ENCODE measurements at places on chromosomes 7 and 10.

- DNase-seq, result peak; percentile 76
Observed at GRCh38 chr10:63547628-63548360, 26.6 kb downstream of the REEP3 start.

DNA sequence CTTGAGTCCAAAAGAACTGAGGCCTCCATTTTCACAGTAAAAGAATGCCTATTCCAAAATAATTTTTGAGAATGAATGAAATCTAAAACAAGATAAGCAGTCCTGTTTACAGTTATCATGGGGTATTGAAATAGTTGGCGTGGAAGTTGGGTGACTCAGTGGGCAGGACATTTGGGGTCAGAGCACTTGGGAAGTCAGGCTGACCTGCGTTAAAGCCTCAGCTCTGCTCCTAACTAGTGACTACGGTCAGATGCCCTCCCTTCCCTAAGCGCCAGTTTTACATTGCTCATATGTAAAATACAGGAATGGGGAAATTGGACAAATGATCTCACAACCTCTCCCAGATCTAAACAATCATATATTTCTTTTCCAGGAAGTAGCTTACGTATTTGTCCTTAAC lies 2.3 kb upstream of the PAPSS2 start:
- no peak for DNase-seq

GRCh38 chr10:24930427-24930826 lies 22.0 kb downstream of the PRTFDC1 start:
- DNase-seq, result no peak

GRCh38 chr7:24793982-24794648 lies 36.9 kb upstream of the GSDME start:
- no peak for DNase-seq

- DNase-seq, result no peak
Observed at GRCh38 chr7:44100458-44101302, 3.5 kb upstream of the AEBP1 start.

GRCh38 chr10:102970562-102971340 lies 52.7 kb downstream of the CNNM2 start:
- DNase-seq, result no peak

DNA sequence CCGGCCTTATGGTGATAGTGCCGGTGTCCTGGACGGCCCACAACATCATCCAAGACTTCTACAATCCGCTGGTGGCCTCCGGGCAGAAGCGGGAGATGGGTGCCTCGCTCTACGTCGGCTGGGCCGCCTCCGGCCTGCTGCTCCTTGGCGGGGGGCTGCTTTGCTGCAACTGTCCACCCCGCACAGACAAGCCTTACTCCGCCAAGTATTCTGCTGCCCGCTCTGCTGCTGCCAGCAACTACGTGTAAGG lies 713 bp downstream of the CLDN4 start:
- no peak for DNase-seq

GRCh38 chr10:78932861-78933260 lies 135.9 kb upstream of the ZMIZ1 start:
- DNase-seq, result no peak

- no peak for DNase-seq
Observed at GRCh38 chr7:28958980-28959347, 834 bp upstream of the TRIL start.

DNA sequence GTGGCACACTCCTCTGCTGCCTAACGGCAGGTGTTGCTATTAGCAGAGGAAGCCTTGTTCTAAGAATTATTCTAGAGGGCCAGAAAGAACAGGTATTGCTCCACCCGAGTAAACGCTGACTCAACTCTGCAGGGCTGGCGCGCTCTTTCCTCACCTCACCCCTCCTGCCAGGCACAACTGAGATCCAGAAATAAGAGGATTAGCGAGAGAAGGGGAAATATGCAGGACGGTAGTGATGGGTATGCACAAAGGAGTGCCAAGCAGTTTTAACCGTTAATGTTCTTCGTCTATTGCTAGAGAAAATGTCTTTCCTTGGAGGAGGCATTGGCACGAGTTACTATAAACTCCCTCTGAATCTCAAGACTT lies 369 bp upstream of the SCIN start:
- DNase-seq, result peak; percentile 48

DNA sequence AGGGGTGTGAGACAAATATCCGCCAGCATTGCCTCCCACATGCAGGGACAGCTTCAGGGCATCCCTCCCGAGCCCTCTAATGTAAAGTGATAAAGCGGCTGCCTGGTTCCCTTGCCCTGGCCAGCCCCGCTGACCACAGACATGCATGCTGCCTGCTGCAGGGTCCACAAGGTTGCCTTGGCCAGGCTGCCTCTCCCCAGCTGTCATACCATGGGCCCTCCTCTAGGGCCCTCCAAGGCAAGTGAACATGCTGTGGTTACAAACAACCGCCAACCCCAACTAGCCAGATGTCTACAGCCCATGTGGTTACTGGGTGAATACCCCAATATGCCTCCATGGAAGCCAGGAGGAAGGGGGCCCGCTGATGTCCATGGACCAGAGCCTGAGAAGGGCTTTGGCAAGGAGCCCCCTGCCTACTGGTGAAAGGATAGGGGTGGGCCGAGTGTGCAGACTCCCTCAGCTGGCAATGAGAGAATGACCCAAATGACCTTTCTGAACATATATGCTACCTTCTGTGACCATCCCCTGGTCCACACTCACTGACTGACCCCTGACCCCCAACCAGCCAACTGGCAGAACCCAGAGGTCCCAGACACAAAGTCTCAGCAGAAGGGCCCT lies 37.4 kb downstream of the GRID1 start:
- DNase-seq, result no peak

- DNase-seq, result no peak
Observed at GRCh38 chr7:45689011-45689796, 115.0 kb downstream of the ADCY1 start.

GRCh38 chr10:29469481-29470354 lies 165.1 kb downstream of the SVIL start:
- peak; percentile 78 for DNase-seq

DNA sequence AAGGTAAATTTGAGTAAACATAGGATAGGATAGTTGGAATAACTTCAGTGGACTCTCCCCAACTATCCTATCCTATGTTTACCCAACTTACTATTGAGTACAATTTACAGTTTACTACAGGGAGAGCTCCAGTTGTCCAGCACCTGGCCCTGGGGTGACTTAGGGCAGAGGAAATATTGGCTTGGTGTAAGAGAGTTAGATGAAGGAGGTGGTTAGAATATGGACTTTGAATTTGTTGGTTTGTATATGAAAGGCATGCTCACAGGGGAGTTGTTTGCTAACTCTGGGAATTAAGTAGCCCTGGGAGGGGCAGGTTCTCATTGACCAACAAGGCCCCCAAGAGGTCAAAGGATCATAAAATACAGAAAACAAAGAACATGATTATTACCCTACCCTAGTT lies 497.7 kb downstream of the ARL4A start:
- DNase-seq, result no peak

DNA sequence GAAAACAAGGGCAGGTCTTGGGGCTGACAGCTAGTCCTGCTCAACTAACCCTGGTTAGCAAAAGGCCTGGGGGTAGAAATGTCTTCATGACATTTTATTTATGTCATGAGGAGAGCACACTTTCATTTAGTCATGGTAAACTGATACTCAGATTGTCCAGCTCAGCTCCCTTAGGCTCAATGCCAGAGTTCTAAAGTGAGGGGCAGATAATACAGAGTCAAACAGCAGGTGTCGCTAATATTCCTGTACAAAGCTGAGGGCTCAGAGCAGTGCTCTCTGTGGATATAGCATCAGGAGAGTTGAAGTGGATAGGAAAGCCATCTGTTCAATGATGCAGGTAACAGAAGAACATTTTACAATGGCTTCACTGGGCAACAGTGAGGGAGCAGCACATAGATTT lies 26.8 kb upstream of the CALCR start:
- peak; percentile 8 for DNase-seq

DNA sequence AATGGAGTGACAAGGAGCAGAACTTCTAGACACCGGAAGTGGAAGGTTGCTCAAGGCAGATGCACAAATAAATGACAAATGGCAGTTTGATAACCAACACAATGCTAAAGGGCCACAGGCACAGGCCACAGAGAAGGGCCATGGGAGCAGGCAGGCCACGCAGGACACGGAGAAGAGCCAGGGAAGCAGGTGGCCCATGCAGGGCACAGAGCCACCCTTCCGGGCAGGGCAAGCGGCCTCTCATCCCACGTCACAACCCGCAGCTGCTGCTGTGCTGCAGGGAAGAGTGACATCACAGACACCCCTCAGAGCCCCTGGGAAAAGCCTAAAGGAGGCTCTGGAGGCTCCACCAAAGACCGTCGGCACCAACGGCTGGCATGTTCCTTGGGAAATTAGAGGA lies 328.5 kb downstream of the PTPRN2 start:
- no peak for DNase-seq

- DNase-seq, result peak; percentile 37
Observed at GRCh38 chr7:1458683-1459511, at the start of gene MICALL2. TSS of gene MICALL2 (minus strand) at chr7:1459470. CDS start at chr7:1459326, 144 bp downstream.

GRCh38 chr7:44580945-44581878 lies 819 bp downstream of the TMED4 start:
- DNase-seq, result no peak

DNA sequence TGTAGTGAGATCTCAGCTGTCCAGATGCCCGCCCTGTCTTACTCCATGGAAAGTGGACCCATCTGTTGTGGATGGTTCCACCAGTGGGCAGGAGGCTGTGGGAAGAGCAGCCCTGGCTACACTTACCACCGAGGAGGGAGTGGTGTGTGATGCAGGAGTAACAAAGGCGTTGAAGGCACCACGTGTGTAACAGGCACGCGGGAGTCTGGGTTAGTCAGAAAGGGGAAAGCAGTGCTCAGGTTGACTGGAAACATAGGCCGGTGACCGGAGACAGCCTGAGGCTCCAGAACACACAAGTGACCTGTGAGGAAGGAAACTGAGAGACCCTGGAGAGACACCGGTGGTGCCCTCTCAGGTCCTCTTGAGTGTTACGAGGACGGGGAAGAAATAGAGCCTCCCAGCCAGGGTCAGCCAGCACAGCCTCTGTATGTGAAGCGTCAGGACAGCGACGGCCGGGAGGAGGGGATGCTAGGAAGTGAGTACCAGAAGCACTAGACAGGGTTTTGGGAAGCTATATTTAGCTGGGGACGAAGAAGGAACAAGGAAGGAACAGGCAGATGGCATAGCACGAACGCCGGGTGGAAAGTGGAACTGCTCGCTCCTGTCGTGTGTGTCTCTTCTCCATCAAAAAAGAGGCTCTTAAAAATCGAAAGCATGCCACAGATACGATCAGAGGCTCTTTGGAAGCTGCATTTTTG lies 51.7 kb downstream of the DAGLB start:
- no peak for DNase-seq

DNA sequence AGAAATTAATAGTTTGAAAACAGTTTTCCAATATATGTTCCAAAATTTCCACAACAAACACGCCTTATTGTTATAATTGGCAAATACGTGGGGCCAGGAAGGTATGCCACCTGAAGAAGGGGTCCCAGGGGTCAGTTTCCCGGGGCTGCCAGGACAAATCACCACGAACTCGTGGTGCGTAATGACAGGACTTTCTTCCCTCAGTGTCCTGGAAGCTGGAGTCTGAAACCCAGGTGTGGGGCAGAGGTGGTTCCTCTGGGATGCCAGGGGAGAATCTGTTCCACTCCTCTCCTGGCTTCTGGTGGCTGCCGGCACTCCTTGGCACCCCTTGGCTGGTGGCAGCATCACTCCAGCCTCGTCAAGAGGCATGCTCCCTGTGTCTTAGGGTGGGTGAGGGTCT lies 56.7 kb downstream of the CHST15 start:
- no peak for DNase-seq

DNA sequence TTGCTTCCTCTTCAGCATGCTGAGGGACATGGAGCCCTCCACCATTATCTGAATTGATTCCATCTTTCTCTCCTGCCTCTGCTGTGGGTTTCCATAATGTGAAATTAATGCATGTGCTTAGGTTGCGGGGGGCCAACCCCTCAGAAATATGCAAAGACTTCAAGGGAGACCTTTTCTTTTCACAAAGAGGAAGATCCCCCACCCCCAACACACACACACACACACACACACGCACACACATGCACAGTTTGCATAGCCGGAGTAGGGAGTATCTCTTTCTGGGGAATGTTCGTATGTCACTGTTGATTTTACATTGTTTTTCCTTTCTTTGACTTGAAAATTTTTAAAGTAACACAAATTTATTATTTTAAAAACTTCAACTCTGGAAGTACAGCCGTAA lies 193.5 kb downstream of the MGMT start:
- no peak for DNase-seq

GRCh38 chr10:127368929-127369328 lies 172.5 kb upstream of the INSYN2A start:
- no peak for DNase-seq

DNA sequence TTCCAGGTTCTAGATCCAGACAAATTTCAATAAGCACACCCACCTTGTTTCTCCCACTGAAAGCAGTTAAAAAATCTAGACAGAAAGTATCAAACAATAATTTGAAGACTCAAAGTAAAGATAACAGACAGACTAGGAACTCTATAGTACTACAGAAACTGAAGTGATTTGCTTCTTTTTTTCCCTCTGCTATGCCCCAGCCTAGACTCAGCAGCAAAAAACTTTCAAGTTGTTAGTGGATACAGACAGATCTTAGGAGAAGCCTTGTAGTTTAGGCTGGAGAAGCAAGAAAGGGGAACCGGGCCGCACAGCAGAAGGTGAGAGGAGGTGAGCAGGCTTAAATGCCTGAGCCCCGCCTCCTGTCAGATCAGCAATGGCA lies 65.1 kb downstream of the IGF2BP3 start:
- no peak for DNase-seq

GRCh38 chr10:7410862-7411670 lies at the start of gene SFMBT2:
TSS of gene SFMBT2 (minus strand) at chr10:7411034. CDS start at chr10:7381898, 29,136 bp downstream.
- DNase-seq, result peak; percentile 93

GRCh38 chr7:128459394-128459878 lies 3.8 kb downstream of the HILPDA start:
- DNase-seq, result peak; percentile 82

DNA sequence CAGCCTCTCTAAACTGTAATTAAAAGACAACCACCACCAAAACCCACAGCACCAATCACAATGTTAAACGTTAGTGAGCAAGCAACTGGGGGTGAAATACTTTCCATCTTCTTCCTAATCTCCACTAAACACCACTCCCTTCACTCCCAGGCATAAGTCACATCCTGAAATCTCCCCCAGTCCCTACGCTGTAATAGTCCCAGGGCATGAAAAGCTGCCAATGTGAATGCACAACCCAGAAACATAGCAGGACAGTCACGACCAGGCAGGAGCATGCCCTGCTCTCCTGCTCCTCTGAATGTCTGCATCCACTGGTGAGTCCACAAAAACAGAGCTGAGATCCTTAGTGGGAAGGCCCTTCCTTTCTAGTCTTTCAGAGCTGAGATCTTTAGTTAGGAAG lies 288.9 kb downstream of the PARD3 start:
- no peak for DNase-seq

GRCh38 chr10:8962249-8962648 lies 907.8 kb downstream of the GATA3 start:
- DNase-seq, result no peak
